ENCODE measurements at places on chromosomes 12 and 14.

GRCh38 chr14:94401083-94401482 is 12.7 kb upstream of the SERPINA1 start:
- no peak for DNase-seq

DNA sequence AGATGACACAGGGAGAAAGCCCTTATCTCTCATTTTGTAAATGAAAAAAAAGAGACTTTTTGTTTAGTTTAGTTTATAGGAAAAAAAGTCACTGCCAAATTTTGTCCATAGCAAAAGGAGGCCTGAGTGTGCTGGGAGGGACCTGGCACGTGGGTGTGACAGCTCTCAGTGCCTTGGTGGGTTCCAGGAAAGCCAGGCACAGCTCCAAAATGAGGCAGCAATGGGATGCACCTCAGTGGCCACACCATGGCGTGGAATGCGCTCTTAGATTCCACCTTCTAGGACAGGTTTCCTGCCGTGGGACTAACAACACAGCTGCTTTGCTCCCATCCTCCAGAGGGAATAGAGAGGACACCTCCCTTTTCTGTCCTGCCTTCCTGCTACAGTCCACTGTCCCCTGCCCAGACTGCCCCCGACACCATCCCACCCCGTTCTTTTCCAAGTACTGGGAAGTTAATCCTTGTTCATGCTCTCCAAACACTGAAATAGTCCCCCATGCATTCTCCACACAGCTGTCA is 207.6 kb downstream of the EMP1 start:
- no peak for DNase-seq

GRCh38 chr14:104104076-104104901 is 18.8 kb downstream of the ASPG start:
- no peak for DNase-seq

GRCh38 chr12:2555487-2556082 is 239.2 kb upstream of the FKBP4 start:
- DNase-seq = no peak

GRCh38 chr12:47807338-47807737 is 12.4 kb downstream of the HDAC7 start:
- DNase-seq = no peak

DNA sequence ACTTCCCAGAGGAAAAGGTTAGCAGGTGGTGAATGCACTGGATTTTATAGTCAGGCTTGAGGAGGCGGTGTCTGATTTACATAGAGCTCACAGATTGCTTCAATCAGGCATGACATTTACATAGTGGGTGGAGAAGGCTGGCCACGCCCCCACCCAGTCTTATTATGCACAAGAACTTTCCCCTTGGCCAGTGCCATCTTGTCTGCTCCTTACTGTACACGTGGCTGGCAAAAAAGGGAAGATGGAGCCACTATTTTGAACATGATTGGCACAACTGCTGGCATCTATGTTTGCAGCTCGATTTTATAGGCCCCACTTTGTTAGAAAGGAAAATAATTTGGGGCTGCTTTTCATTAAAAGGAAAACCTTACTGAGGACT is 10.9 kb upstream of the LGMN start:
- DNase-seq = no peak
